ENCODE measurements at places on chromosomes 6 and 20. TPM values are rescaled to one million over a fixed set of nuclear protein-coding genes. Genes with fewer than 3 reads are reported as not detected.

ZBTB9 gene
- polyA plus RNA-seq = 5.3 TPM

ADAM33 gene
- polyA plus RNA-seq = not detected

TREM2 gene
- not detected for polyA plus RNA-seq

PLCB4 gene
- 0.01 TPM for polyA plus RNA-seq

PPP1R3G gene
- polyA plus RNA-seq = 1.3 TPM

CLVS2 gene
- not detected for polyA plus RNA-seq

DTNBP1 gene
- 19.1 TPM for polyA plus RNA-seq

MOG gene
- polyA plus RNA-seq = not detected

RAB32 gene
- polyA plus RNA-seq = 43.7 TPM

EEF1A2 gene
- polyA plus RNA-seq = 0.87 TPM

LY6G6F gene
- not detected for polyA plus RNA-seq

MEP1A gene
- polyA plus RNA-seq = 3.0 TPM

LINC00237 gene
- polyA plus RNA-seq = not detected

SLC12A5 gene
- polyA plus RNA-seq = 5.6 TPM

SLC29A1 gene
- polyA plus RNA-seq = 95.5 TPM
